ENCODE measurements at places on chromosomes 16 and 17.

DNA sequence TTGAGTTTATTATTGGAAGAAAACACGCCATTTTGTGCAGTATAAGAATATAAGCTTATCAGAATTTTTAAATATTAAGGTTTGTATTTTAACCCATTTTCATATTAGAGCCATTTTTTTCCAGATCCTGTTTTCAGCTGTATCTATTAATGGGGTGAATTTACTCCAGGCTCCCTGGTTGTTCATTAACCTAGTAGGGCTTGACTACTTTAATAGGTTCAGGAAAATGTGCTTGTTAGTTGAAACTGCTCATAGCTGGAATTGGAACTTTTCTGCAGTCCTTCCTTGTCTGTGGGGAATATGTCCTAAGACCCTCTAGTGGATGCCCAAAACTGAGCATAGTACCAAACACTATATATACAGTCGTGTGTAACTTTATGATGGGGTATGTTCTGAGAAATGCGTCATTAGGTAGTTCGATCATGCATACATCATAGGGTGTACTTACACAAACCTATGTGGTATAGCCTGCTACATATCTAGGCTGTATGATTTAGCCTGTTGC lies 28.0 kb downstream of the NFAT5 start:
- no peak for DNase-seq

- DNase-seq, result no peak
Observed at GRCh38 chr17:13995856-13996271, 73.4 kb upstream of the COX10 start.

GRCh38 chr17:55202896-55203295 lies 61.9 kb upstream of the HLF start:
- DNase-seq, result no peak

GRCh38 chr16:6574146-6574545 lies 758.5 kb upstream of the RBFOX1 start:
- DNase-seq, result no peak

DNA sequence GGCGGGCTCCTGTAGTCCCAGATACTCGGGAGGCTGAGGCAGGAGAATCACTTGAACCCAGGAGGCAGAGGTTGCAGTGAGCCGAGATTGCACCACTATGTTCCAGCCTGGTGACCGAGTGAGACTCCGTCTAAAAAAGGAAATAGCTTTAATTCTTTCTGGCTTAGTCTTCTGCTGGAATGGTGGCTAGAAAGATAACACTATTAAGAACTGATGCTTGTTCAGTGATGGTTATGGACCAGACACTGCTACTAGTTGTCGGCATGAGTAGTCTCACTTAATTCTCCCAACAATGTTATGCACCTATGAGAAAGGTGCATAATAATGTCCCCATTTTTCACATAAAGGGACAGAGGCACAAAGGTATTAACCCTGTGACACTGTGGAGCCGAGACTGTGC lies 188.7 kb downstream of the HS3ST3A1 start:
- DNase-seq, result no peak

- no peak for DNase-seq
Observed at GRCh38 chr16:4117250-4117578, 972 bp upstream of the ADCY9 start.

DNA sequence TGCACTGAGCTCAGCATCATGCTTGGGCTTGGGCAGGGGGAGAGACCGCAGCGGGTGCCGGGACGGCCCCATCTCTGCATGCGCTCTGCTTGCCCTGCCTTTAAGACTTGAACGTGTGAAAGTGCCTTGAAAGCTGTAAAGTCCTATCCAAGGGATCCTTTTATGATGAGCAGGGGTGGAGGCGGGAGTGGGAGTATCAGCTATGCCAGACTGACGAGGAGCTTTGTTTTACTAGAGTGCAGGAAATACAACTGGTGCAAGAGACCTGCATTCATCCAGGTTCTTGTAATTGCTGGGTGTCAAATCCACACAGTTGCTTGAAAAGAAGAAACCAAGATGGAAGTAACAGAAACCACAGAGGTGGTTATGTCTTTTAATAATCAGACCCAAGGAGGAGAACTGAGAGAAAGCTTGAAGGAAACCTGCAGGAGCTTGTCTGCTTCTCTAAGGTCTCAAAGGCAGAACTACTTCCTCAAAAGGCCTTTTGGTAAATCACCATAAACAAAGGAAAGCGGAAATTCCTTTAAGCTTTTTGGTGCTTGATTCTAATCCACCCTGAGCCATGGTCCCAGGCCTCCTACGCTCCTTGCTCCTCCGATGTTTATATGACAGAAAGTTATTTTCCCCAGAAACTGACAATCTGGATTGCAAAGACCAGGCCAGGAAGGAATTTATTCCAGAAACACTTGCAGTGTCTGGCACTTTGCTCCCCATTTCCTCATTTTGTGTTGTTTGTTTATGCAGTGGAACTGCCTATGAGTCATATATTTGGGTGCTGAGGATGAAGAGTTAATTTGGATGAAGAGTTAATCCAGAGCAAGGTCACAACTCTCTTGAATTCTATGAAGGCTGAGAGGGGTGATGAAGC lies 51.3 kb upstream of the FBXO47 start:
- no peak for DNase-seq

DNA sequence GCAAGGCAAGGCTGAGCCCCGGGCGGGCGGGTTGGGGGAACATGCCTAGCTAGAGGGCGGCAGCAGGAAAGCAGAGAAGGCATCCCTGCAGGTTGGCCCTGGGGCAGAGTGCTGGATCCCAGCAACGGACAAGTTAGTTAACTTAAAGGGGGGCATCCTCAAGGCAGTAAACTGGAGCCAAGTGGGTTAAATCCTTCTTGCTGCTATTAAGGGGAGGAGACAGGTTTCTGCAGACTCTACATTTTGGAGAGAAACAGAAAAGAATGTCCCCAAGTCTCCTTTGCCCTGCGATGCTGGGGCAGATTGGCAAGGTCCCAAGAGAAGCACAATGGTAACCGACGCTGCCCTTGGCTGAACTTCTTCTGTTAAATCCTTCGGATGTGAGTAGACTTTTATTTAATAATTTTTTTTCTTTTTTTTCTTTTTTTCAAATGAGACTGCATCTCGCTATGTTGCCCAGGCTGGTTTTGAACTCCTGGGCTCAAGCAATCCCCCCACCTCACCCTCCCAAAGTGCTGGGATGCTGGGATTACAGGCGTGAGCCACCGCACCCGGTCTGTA lies 14.0 kb downstream of the ATP5PD start:
- no peak for DNase-seq

DNA sequence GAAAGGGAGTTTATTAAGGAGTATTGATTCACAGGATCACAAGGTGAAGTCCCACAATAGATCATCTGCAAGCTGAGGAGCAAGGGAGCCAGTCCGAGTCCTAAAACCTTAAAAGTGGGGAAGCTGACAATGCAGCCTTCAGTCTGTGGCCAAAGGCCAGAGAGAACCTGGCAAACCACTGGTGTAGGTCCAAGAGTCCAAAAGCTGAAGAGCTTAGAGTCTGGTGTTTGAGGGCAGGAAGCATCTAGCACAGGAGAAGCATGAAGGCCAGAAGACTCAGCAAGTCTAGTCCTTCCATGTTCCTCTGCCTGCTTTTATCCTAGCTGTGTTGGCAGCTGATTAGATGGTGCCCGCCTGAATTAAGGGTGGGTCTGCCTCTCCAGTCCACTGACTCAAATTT lies 193.0 kb downstream of the KIF2B start:
- DNase-seq, result no peak

GRCh38 chr16:65196420-65197075 lies 74.7 kb upstream of the CDH11 start:
- no peak for DNase-seq

DNA sequence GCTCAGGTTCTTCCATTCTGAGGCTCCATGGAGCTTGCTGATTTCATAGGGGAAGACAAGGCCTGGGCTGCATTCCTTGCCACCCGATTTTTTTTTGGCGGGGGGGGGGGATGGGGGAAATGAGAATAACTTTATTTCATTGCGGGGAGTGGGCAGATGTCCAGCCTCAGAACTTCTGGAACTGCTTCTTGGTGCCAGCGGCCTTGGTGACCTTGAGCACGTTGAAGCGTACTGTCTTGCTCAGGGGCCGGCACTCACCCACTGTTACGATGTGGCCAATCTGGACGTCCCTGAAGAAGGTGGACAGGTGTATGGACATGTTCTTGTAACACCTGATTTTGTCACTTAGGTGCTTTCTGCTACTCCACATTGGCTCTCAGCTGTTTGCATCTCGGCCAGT lies 8.3 kb upstream of the CENPT start:
- DNase-seq, result no peak

DNA sequence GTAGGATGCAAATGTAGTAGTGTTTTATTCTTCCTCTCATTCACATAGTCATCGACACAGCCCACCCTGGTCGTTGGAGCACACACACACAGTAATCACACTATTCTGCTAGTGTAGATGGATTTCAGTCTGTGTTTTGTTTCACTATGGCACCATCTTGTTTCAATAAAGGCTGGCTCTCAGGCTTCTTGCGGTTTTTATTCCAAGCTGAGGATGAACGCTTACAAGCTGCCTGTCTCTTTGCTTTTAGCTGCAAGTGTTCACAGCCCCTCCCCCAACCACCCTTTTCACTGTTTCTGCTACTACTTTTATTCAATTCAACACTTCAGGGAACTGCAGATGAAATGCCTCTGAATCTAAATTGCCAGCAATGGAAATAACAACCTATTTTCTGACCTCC lies 140.9 kb upstream of the PMFBP1 start:
- DNase-seq, result no peak

DNA sequence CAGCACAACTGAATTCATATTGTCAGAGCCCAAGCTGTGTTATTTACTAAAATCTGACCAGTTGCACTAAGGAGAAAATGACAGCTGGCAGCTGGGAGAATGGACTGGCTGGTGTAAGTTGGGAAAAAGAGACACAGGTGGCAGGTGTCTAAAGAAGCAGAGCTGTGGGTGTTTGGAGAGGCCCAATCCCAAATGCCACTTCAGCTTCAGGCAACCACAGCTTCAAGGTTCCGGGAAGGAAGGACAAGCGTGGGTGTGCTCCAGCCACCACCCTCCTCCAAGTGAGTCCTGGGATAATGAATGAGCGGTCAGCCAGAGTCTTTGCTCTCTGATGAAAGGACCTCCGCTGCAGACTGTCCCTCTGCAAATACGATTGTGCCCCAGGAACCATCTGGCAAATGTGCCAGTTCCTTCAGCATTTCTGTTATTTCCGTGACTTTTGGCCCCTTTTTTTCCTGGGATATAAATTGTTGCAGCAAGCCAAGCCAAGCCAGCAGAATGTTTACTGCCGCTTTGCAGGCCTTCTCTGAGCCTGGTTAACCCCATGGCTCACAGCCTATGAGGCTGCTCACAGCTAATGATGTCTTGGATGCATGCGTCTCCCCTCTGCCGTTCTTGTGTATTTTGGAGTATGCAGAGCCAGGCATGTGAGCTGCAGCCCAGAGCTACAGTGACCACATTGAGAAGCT lies 9.5 kb upstream of the RHBDL3 start:
- DNase-seq, result no peak

- no peak for DNase-seq
Observed at GRCh38 chr16:27311897-27312303, 1.9 kb upstream of the IL4R start.

DNA sequence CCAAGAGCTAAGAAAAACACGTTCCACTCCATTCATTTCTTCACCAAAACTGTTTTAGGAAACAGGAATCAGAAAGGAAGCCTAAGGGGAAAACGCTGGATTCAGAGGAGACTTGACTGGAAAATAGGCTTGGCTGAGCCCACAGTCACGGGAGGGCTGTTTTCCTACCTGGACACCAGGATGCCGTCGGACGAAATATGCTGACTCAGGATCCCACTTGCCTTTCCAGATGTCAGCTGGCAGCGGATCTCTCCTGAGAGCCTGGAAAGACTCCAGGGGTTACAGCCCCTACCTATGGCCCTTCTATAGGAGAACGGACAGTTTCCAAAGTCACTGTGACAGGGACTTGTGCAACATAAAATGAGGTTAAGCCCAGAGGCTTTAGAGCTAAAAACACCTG lies 245.1 kb downstream of the C16orf95 start:
- DNase-seq, result no peak

GRCh38 chr17:80219013-80219762 lies 945 bp downstream of the SGSH start:
- DNase-seq, result peak; percentile 89

GRCh38 chr16:83851473-83851872 lies 43.7 kb downstream of the HSBP1 start:
- no peak for DNase-seq

GRCh38 chr17:27544350-27545131 lies 86.4 kb upstream of the LGALS9 start:
- no peak for DNase-seq

DNA sequence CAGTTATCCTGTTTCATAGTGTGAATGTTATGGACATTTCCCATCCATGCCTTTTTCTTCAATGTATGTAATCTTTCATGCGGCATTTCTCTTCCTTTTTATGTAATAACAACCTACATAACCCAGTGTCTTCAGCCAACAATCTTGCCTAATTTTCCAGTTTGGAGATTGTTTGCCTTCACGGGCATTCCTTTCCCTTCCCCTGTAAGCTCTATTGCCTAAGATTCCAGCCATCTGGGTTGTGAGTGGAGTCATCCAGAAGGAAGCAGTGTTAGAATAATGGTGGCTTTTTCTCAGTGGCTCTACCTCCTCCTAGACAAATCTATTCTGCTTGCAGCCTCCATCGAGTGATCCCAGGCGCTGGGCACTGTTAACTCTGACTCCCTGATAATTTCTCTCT lies 22.3 kb downstream of the SYCE1L start:
- DNase-seq, result no peak

DNA sequence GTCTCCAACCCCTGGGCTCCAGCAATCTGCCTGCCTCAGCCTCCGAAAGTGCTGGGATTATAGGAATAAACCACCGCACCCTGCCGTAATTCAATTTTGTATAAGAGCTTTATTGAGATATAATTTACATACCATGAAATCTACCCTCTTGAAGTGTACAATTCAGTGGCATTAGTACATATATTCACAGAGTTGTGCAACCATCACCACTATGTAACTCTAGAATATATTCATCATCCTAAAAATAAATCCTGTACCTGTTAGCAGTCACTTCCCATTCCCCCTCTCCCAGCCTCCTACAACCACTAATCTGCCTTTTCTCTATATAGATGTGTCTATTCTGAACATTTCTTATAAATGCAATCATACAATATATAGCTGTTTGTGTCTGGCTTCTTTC lies 26.1 kb downstream of the TOM1L2 start:
- DNase-seq, result no peak

GRCh38 chr16:5582529-5582928 lies 484.9 kb upstream of the EEF2KMT start:
- no peak for DNase-seq

GRCh38 chr17:13967416-13967815 lies 101.9 kb upstream of the COX10 start:
- no peak for DNase-seq

GRCh38 chr16:19840524-19841110 lies 44.0 kb downstream of the GPRC5B start:
- no peak for DNase-seq

- peak; percentile 97 for DNase-seq
Observed at GRCh38 chr17:8189711-8190477, at the start of gene BORCS6. Gene BORCS6 (minus strand): TSS chr17:8190180. CDS start chr17:8190140, 40 bp downstream.

DNA sequence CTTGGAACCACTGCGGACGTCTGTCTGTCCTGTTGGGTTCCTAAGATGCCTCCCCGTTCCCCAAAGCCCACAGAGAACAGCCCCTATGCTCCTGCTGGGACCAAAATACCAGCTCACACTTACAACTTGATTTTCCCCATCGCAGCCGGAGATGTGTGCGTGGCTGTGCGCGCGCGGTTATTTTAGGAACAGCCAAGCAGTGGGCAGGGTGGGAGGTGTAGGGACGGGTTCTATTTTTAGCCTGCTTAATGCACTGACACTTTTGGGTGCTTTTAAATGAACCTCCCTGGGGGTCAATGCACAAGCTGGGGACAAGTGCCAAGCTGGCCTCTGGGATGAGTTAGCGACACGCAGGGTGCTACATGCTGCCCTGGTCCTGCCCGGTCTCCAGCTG lies 74.1 kb downstream of the KLHDC4 start:
- no peak for DNase-seq

GRCh38 chr17:42980766-42981397 lies 517 bp downstream of the RUNDC1 start:
- DNase-seq, result peak; percentile 79
